ENCODE measurements at places on chromosomes 6 and 20. TPM values are rescaled to one million over a fixed set of nuclear protein-coding genes. Genes with fewer than 3 reads are reported as not detected.
A peak's percentile ranks its signal among the peaks of the same experiment; 100 is the strongest.

DNA sequence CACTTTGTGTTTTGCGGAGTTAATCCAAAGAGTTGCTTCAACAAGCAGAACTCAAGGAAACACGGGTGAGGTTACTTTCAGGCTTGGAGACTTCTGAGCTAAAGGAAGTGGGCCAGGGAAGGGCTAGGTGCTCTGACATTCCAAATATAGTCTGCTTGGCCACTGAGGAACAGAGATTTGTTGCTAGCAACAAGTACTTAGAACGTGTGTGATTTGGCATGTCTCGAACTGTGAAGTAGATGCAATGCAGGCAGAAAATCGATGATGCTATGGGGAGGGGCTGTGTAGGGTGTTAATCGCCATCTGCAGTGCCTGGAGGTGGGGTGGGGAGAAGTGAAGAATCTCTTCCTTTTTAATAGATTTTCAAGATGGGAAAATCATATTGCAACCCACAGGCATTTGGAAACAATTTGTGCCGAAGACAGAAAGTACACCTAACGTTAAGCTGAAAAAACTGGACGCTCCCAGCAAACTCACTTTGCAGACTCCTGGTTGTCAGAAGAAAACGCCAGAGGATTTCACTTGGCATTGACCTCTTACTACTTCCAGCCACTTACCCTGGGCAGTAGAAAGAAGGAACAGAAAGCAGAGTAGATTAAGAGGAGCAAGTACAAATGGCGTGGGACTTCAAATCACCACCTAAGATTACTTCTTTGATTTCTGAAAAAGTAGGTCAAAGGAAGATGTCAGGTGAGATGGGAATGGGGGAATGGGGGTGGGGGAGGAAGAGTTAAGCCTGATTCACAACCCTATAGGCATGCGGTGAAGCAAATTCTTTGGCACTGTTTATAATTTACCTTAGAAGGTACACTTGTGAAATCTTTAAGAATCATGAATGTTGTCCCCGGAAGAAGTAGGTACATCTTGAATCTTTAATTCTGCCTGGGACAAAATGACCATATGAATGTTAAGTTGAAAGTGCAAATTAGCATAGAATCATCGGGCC is 314.1 kb downstream of the CD83 start:
- H3K36me3 ChIP-seq, result no peaks in the 10 kb centered on the region
- no peaks in the 10 kb centered on the region for H3K4me1 ChIP-seq
- H3K27ac ChIP-seq, result no peak overlapping the region
- H3K4me3 ChIP-seq, result no peak overlapping the region
- no peaks in the 10 kb centered on the region for H3K27me3 ChIP-seq

GRCh38 chr6:137414599-137414998 is 79.6 kb downstream of the OLIG3 start:
- H3K27ac ChIP-seq, result no peak overlapping the region
- no peaks in the 10 kb centered on the region for H3K4me1 ChIP-seq
- no peak overlapping the region for H3K4me3 ChIP-seq
- no peaks in the 10 kb centered on the region for H3K36me3 ChIP-seq
- DNase-seq, result no peak

GRCh38 chr6:107786179-107786578 is 37.9 kb downstream of the SCML4 start:
- DNase-seq, result peak; percentile 58
- no peaks in the 10 kb centered on the region for H3K27me3 ChIP-seq

The PRR3 gene
- total RNA-seq, result 9.0 TPM

The DIDO1 gene
- 72.5 TPM for total RNA-seq

The CRYBG1 gene
- 60.2 TPM for total RNA-seq

The BEND3 gene
- total RNA-seq, result 8.3 TPM
